ENCODE measurements at places on chromosomes 16 and 17. TPM values are rescaled to one million over a fixed set of nuclear protein-coding genes. Genes with fewer than 3 reads are reported as not detected.

DNA sequence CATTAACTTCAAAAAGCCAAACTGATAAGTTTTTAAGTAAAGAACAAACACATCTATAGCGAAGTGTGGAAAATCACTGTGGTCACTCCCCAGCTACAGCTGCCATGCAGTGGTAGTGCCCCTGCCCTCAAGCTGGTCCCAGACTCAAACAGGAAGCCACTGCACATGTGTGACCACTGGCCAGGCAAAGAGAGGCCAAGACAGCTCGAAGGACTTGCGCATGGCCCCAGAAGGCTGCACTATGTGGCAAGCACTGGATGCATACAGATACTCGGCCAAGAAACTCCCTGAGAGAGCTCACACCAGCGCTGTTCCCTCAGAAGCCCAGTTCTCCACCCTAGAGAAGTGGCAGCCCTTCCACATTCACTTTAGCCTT, 82.4 kb downstream of the ANKRD11 start:
- peaks cover 14% of the 10 kb centered on the region for H3K36me3 ChIP-seq
- H3K27ac ChIP-seq = peak overlapping the region; percentile 84
- DNase-seq = no peak
- no peaks in the 10 kb centered on the region for H3K27me3 ChIP-seq

The TBC1D26 gene
- not detected for total RNA-seq

The FAM83G gene
- total RNA-seq = 6.5 TPM

The ABCC12 gene
- not detected for total RNA-seq

The GNG13 gene
- total RNA-seq = not detected
